ENCODE measurements at places on chromosomes 6 and 20. TPM values are rescaled to one million over a fixed set of nuclear protein-coding genes. Genes with fewer than 3 reads are reported as not detected.

Gene ADGRF4
- 18.7 TPM for total RNA-seq

Gene OTOR
- not detected for total RNA-seq

Gene SULF2
- total RNA-seq: 22.1 TPM

Gene RAB32
- total RNA-seq: 39.5 TPM

Gene RIMS1
- total RNA-seq: not detected

Gene HNF4A
- total RNA-seq: 20.0 TPM

Gene RNF217
- 7.3 TPM for total RNA-seq

Gene DPPA5
- total RNA-seq: not detected

Gene PREX1
- total RNA-seq: 14.9 TPM

Gene CLIC5
- total RNA-seq: not detected
